ENCODE measurements at places on chromosomes 2 and 18.

DNA sequence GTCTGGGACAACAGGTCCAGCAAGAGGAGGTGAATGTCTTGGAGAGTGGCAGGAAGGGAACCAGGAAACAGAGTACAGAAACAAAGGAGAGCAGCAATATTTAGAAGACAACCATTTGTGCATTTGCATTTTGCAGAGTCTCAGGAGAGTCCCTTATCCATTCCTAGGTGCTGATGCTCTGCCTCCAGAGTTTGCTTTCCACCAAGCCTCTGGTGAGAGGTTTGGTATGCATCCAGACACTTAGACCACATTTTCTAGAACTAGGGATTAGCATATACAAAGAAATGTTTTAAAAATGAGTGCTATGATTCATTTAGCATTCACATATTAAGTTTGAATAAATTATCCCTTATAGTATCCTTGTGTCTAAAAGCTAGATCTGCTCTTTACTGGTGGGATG, 18.5 kb upstream of the LRATD1 start:
- no peak for DNase-seq

GRCh38 chr2:106187273-106187891, 6.7 kb downstream of the UXS1 start:
- no peak for DNase-seq

GRCh38 chr2:170341684-170342623, 164.0 kb downstream of the MYO3B start:
- DNase-seq, result no peak

DNA sequence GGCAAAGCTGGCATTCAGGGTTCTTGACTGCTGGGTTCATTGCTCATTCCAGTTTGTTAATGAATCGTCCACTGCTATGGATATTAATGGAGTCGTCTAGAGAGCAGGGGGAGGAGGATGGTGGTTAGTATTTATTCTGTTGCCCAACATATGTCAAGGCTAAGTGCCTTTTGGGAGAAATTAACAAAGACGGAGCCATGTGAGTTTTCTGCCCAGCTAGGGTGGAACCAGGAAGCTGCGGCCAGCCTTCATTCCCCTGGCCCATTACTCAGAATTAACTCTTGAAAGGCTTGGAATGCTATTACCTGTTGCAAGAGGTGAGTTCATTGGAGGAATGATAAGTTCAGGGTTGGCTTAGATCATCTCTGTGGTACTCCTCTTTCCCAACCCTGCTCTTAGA, 19.3 kb downstream of the IGFBP2 start:
- DNase-seq, result no peak

DNA sequence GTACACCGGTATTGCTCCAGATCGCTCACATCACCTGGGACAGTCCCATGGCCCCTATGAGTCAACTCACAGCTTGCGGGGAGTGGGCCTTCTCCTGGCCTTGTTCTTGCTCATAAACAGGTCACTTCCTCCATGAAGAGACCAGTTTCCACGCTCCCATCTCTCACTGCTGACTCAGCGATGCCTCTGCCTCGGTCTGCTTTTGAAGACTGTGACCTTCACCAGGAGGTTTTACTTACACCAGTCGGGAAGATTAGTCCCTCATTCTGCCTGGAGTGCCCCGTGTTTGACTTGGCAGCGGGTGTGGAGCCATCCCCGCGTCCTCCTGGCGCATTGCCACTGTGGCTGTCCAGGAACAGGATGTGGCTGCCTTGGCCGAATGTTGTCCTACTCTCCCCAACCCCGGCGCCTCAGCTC, 159.8 kb downstream of the RHBDD1 start:
- DNase-seq, result no peak

GRCh38 chr2:102357937-102358336, 2.3 kb downstream of the IL18R1 start:
- DNase-seq, result no peak

DNA sequence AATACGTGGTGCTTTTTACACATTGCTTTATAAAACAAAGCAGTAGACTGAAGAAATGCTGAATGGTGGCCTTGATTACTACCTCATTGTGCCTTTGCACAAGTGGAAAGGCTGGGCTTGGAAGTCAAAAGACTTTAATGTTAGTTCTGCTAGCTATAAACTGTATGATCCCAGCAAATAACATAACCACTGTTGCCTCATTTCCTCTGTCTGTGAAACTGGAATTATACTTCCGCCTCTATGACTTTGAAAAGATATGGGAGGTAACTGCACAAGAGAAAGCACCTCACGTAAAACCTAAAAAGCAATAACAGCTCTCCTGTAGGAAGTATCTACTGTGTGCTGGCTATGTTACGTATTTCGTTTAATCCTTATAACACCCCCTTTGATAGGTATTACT, 43.4 kb upstream of the DSC1 start:
- no peak for DNase-seq

- DNase-seq, result no peak
Measured at GRCh38 chr18:5107988-5108387, 89.1 kb downstream of the AKAIN1 start.

DNA sequence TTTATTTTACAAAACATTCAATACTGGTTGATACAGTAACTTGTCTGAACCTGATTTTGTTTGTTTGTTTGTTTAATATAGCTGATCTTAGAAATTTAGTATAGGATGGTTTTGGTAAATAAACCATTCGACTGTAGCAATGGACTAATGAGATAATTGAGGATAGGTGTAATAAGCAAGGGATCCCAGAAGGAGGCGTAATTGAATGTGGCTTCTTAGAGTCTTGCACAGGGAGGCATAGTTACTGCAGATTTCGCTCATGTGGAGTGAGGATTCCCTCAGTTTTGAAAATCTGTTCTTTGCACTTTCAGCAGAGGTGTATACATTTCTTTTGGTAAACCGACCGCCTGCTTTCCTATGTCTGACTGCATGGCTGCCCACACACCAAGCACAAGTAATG, 709.6 kb downstream of the SOCS6 start:
- DNase-seq, result no peak

DNA sequence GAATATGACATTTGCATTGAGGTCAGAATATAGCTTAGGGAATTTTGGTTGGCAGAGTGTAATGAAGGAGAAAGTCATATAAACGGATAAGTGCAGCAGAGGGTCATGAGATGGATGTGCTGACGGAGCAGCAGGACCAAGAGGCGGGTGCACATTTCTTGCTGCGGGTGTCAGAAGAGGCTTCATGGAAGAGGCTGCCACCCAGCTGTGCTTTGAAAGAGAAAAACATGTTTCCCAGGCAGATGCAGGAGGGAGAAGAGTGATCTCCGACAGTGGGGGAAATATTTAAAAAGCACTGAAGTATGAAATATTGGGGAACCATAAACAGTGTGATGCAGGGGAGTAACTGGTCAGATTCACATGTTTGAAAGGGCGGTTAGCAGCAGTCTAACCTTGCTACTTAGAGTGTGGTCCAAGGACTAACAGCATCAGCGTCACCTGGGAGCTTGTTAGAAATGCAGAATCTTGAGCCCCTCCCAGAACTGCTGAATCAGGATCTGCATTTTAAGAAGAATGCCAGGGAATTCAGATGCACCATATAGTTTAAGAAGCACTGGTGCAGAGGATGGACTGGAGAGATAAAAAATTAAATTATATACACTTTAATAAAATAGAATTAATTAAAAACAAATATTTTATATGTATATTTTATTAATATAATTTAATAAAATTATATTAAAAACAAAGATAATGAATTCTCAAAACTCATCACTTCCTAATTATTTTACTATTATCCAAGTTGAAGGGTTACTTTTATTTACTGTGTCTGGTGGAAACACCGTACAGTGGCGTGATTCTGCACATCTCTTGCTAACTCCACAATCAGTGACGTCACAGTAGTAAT, 36.1 kb upstream of the SCYGR1 start:
- no peak for DNase-seq

DNA sequence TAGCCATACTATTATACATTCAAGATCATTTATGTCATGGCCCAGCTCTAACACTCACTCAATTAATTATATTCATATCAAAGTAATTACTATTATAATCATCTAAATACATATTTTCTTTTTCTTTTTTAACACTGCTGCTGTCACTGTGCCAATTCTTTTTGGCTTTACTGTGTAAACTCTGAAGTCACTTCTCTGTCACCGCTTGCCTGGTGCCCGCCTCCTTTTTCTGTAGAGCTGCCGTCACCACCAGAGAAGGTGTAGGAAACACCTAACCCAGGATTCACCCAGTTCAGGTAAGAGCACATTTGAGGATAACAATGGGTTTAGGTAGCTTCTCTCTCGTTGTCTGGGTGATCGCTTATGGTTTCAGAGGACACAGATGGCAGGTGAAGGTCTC, 93.3 kb downstream of the AOX1 start:
- no peak for DNase-seq

DNA sequence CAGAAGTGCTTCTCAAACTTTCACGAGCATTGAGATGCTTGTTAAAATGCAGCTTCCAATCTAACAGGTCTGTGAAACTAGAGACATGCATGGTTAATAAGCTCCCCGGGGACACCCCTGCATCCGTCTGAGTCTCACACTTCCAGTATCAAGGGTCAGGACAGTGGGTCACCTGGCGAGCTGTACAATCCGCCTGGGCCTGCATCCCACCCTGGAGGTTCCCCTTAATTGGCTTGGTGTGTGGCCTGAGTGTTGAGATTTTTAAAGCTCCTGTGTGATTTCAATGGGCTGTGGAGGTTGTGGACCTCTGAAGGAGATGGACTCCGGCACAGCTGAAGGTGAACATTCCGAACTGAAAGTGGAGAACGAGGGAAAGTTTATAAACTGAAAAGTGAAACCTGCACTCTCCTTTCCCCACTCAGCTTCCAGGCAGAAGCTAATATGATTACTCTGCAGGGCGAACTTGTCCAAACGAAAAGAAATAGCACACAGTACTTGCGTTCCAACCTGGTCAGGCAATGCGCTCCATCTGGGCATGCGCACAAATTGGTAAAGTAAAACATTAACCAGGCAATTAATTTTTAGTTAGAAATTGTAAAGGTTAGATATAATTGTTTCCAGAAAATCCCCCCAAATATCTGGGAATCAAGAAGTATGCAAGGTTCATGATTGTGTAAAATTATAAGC, 191.7 kb upstream of the ALKAL2 start:
- no peak for DNase-seq

GRCh38 chr2:161913865-161914264, 160.2 kb downstream of the DPP4 start:
- DNase-seq, result no peak

- no peak for DNase-seq
Measured at GRCh38 chr2:63590626-63591408, 2.1 kb downstream of the MDH1 start.

DNA sequence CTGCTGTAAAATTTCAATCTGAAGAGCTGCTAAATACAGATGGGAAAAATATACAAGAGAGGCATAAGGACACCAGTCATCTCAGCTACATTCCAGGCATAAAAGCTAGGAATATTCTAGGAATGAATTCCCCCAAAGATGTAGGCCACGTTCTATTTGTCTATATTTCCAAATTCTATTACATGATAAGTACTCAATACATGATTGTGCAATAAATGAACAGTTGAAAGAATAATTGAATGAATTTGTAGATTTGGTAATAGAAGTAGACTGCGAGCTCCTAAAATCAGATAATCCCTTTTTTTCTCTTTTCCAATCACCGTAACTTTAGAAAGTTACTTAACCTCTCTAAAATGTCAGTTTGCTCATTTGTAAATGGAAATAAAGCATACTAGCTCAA, 48.5 kb upstream of the KCNH7 start:
- no peak for DNase-seq

DNA sequence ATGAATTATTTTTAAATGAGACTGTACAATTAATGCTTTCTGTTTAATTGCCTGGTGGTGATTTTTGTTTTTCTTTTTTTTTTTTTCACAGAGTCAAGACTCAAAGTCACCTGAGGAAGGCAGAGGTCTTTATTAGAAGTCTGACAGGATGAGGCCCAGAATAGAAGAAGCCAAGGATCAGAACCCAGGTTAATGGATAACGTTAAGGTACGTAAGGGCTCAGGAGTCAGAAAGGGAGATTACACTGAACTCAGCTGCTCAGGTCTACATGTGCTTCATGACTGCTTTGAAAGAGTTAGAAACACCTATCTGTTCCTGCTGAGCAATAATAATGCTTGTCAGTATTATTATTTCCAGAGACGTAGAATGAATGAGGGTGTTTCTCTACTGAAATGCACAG, 196.5 kb downstream of the LRATD1 start:
- no peak for DNase-seq

DNA sequence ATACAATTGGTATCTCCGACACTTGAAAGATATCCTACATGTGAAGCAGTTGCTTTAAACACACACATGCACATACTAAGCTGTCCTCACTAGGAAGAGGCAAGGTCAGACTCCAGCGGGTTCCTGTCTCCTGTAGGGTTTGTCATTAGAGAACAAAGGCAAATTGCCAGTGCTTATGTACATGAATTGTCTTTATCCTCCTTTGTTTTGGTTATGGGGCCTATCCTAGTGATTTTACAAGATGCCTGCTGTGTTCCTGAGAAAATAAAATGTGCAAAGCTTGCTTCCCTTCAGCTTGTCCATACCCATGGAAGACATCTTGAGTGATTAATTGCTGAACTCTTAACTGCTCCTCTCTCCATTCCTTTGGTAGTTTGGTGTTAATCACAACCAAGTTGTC, 86.7 kb upstream of the SLC39A10 start:
- DNase-seq, result no peak

GRCh38 chr2:3257826-3258225, 119.8 kb downstream of the EIPR1 start:
- DNase-seq, result no peak

DNA sequence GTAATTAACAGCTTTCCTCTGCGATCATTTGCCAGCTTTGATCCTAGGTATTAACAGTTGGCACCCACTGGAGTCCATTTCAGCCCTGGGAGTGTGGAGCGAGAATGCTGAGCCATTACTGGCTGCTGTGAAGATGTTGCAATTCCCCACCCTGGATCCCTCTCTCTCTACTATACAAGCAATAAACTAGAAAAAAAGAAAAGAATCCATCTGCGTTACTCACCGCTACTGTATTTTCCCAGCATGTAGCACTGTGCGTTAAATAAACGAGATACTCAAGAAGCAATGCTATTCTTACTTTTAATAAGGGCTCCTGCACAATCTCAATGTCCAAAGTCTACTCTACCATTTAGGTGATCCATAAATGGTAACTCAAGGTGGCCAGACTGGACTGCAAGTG, 8.5 kb downstream of the RTTN start:
- no peak for DNase-seq

DNA sequence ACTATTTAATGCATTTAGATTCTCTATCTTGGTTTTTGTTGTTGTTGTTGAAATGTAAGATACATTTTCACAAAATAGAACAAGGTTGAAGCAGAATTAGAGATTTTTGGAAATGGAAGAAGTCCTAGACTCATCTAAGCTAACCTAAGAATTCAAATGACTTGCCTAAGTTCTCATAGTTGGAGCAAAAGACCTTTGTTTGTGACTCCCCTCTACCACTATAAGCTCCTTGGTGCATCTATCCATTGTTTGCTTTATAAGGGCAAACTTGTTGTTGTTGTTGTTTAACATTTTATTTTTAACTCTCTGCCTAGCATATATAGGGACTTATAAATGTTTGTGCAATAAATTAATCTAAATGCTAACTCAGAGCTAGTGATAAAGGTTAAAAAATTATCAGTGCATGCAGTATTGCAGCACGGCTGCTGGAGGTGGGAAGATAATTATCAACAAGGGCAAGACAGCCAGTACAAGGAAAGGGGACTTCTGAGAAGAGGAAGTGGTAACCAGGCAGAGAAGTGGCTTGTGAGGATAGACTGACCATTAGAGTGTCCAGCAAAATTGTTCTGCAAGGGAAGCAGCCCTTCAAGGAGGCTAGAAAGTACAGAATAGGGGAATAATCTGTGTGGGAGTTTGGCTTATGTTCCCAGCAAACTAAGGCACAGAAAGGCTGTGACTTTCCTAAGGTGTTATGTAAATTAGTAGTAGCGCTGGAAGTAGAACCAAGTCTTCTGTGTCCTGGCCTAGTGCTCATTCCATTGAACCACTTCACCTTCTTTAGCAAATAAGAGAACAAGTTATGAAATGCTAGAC, 38.1 kb upstream of the ACYP2 start:
- no peak for DNase-seq

Data from CD8-positive, alpha-beta memory T cell (primary cell).